Activated CD4-positive, CD25-positive, alpha-beta regulatory T cell treated with anti-CD3 and anti-CD28 coated beads, Interleukin-2, amount 50 U/mL, for 16 hours (primary cell): ENCODE measurements at places on chromosomes 1 and 21.

- DNase-seq = no peak
These were observed 528.1 kb downstream of the KIF26B start for GRCh38 chr1:245682638-245683628.

DNA sequence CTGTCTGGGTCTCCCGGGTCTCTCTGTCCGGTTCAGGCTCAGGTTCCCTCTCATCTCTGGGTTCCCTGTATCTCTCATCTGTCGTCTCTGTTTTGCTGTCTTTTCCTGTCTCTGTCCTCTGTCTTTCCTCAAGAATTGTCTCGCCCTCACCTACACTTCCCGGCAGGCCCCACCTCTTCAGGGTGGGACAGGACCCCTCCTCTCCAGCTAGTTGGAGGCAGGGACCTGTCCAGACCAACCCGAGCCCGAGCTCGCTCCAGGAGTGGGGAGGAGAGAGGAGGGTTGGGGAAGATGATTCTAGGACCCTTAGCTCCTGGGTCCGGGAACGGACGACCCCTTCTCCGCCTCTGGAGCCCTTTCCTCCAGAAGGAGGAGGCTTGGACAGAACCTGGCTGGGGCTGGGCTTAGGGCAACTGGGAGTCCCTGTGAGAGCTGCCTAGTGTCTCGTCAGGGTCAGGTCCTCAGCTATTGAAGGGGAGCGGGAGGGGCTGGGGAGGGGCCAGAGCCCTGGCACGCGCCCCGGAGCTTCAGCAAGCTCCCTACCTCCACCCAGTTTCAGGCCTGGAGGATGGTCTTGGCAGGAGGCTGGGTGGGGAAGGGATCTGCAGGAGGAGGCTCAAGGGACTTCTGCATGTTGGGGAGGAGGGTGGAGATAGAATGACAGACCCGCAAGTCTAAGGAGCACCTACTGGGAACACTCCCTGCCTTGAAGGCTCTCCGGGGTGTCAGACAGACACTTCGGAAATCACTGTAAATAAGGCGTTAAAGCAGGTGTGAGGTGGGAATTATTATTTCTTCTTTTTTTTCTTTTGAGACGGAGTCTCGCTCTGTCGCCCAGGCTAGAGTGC, 26.3 kb upstream of the EPB41 start:
- no peak for DNase-seq

DNA sequence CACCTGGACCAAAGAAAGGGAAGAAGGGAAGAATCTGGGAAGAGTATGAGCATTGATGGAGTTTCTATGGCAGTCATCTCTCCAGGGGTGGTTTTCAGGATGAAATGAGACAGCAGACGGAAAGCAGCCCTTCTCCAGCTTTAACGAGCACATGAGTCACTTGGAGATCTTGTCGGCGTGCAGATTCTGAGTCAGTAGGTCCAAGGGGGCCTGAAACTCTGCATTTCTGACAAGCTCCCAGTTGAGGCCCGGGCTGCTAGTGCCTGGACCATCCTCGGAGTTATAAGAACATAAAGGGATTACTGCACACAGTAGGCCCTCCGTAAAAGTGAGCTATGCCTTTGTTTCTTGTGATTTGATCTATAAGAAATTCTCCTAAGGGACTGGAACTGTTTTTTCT, 17.6 kb downstream of the HSPG2 start:
- DNase-seq = no peak

- DNase-seq = peak; percentile 23
These were observed 302.0 kb downstream of the DUSP10 start for GRCh38 chr1:221439747-221440501.

- DNase-seq = no peak
These were observed 201.0 kb downstream of the HS2ST1 start for GRCh38 chr1:87115317-87115890.

GRCh38 chr1:85406887-85407533, 57.9 kb downstream of the DDAH1 start:
- DNase-seq = no peak

DNA sequence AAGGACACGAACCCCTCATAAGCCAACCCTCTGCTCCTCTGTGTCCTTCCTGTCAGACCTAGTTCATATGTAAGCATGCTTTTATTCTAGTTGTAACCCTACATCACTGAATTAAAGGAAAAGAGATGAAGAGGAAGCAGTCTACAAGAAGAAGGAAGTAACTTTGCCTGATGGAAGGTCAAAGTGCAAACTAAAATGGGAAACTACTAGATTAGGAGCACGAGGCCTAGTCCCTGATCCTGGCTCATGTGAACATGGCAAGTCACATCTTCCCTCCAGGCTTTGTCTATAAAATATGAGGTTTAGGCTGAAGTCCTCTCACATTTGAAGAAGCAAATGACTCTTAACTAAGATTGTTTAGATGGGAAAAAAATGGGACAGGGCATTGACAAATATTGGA, 13.2 kb downstream of the ZMYND12 start:
- no peak for DNase-seq

DNA sequence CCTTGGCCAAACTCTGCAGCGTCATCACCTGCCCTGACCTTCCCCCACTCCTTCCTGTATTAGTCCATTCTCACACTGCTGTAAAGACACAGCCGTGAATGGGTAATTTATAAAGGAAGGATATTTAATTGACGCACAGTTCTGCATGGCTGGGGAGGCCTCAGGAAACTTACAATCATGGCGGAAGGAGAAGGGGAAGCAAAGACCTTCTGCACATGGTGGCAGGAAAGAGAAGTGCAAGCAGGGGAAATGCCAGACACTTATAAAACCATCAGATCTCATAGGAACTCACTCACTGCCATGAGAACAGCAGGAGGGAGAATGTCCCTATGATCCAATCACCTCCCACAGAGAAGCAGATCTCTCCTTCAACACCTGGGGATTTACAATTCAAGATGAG, 408.5 kb downstream of the PTPRU start:
- no peak for DNase-seq

DNA sequence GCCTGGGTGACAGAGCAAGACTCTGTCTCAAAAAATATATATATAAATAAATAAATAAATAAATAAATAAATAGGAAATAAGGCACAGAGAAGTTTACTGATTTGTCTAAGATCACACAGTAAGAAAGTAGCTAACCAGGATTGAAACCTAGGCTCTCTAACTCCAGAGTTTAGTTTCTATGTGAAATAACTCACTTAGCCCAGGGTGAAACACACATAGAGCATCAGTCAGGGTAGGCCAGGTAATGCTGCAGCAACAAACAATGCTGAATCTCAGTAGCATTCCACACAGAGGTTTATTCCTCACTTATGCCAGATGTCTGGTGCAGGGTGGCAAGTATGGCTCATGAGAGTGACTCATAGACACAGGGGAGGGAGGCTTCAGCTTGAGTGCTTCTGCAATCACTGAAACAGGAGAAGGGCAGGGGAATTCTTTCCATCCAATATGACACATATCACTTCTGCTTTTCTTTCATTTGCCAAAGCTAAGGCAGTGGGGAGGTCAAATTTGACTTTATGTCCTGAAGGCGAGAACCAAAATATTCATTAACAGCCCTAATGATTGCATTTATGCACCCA, 37.1 kb upstream of the KANK4 start:
- no peak for DNase-seq

DNA sequence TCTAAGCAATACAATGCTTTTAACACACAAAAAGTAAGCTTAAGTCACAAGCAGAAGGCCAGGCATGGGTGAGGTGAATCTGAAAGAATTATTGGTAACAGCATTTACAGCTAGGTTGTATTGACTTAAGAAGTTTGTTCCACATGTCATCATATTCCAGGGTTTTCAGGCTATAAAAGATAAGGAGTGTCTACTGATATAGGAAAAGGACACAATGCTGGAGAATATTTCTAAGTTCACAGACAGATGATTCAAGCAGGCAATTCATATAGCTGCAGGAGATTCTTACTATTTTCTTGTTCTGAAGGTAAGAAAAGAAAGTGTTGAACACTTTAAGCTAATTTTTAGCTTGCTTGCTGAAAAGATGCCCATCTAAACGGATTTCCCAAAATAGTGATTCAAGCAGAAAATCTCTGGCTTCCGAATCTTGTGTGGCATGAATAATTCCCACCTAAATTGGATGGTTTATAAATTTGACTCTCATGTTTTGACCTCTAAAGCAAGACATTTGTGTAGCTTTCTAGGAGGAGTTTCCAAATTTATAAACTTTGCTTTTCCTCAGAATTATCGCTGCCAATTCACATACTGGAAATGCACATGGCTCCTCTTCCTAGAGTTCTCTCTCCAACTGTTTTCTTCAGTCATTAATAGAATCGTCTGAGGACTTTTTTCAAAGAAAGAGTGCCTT, 95.6 kb upstream of the LBR start:
- no peak for DNase-seq

GRCh38 chr21:27812279-27812678, 845.4 kb upstream of the ADAMTS5 start:
- no peak for DNase-seq

DNA sequence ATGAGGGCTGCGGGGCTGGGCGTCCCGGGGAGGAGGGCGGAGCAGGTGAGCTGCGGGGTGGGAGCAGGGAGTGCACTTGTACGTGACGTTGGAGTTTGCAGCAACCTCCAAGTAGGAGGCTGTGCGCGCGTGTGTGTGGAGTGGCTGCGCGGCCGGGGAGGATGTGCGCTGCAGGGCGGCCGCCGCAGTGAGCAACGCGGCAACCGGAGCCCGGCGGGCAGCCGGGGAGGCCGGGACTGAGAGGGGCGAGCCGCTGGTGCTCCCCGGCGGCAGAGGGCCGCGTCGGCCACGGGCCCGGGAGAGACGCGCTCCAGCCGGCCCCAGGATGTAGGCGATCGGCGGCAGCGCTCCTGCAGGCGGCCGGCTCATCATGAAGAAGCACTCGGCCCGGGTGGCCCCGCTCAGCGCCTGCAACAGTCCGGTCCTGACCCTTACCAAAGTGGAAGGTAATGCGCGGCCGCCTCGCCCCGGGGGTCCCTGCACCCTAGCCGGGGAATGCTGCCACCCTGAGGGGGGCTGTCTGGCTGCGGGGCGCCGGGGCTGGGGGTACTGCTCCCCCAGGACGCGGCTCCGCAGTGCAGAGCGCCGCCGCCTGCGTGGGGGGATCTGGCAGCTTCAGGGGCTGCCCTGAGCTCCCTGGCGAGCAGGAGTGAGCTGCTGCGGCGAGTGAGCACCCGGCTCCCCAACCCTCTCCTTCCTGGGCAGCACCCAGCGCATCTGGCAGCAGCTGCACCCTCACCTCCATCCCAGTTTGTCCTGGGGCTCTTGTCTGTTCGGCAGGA, 158.9 kb upstream of the COA6 start:
- no peak for DNase-seq

GRCh38 chr1:238608144-238608543, 717.4 kb upstream of the ZP4 start:
- DNase-seq = no peak

DNA sequence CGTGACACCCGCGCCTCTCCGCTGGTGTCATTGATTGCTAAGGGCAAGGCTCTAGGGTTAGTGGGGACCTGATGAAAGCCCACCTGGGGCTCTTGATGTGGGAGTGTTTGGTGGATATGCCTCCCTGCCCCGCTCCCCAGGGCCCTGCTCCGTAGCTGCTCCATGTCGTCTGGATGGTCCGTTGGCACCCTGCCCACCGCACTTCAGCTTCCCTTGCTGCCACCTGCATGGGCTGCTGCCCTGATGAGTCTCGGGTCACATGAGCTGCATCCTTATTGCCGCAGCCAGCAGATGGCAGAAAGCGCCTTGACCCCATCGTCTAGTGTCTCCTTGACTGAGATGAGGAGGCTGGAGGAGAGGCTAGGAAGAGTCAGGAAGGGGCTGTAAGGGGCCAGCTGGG, 439.4 kb downstream of the CAMTA1 start:
- no peak for DNase-seq

- no peak for DNase-seq
These were observed at the start of gene HES3 for GRCh38 chr1:6243993-6244392. HES3 (plus strand) TSS chr1:6244179; CDS start chr1:6244366, 187 bp downstream.
